D341Med (cell line): ENCODE measurements at places on chromosomes 7 and 10.
A peak's percentile ranks its signal among the peaks of the same experiment; 100 is the strongest.

DNA sequence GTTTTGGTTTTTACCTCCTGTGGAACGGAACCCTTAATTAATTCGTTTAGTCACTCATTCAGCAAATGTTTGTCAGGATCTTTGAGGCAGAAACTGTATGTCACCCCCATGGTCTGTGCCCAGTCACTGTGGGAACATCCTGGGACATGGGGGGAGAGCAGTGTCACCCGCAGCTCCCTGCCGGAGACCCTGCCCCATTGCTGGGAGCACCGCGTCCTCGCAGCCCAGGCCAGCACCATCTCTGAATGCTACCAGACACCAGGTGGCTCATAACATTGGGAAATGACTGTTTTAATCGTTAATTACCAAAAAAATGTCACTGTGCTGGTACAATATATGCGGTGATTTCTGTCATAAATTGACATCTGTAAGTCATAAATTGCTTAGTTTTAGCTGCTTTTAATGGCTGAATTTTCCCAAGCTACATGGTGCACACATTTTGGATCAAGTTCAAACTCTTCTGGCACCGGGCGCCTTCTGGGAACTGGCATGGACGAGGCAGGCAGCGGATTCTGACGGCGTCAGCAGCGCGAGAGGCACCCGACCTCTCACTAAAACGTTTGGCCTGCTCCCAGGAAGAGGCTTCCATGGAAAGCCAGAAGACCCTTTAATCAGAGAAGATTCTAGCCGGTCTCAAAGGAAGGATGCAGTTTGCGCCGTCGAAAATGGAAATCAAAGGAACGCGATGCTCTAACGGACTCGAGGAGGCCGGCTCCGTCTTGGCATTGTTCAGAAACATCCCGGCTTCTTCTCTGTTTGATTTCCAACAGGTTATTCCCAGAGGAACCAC is 184.2 kb downstream of the ADARB2 start:
- no peak for DNase-seq

DNA sequence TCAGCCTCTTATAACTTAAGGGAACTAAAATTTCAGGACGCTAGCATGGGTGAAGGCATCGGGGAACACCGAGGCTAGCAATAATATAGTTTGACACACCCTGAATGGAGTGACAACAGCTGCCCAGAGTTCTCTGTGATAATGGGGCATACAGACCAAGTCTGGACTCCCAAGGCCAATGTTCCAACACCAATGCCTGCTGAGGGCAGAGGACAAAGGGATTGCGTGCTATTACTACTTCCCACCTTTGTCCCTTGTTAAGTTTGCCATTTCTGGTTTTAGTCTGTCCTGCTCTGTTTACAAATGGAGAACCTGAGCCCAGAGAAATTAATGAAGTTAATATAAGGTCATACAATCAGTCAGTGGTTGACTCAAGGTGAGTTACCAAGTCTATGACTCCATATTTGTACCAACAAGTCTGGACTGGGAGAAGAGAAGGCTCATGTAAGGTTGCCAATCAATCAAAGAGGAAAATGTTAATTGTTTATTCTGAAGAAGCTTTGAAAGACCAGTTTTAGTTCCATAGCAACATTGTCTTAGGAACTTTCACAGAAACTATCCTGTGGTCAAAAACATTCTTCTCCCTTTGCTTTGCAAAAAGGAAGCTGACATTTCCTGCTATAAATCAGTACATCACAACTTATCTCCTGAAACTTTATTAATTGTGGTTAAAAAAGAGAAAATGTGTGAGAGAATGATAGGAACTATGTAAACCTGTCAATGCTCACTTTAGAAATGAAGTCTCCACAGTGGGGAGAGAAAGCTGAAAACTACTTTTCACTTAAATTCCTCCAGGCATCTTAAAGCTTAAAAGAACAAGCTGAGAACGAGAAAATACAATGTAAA is 74.5 kb downstream of the CCDC6 start:
- no peak for DNase-seq

DNA sequence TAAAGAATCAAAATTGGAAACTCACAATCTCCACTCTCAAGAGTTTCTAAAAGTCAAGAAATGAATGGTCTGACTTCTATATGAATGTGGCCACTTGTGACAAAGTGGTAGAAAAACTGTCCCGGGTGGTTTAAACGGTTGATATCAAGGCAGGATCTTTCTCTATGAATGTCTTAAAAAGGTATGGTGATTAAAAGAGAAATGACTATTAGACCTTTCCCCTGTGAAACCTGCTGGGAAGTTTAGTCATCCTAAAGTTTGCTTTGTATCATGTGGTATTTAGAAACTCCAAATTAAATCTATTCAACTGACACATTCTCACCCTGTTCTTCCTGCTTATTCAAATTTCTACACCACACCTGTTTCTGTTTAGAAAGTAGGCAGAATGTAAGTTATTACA is 492.5 kb downstream of the XPNPEP1 start:
- no peak for DNase-seq

DNA sequence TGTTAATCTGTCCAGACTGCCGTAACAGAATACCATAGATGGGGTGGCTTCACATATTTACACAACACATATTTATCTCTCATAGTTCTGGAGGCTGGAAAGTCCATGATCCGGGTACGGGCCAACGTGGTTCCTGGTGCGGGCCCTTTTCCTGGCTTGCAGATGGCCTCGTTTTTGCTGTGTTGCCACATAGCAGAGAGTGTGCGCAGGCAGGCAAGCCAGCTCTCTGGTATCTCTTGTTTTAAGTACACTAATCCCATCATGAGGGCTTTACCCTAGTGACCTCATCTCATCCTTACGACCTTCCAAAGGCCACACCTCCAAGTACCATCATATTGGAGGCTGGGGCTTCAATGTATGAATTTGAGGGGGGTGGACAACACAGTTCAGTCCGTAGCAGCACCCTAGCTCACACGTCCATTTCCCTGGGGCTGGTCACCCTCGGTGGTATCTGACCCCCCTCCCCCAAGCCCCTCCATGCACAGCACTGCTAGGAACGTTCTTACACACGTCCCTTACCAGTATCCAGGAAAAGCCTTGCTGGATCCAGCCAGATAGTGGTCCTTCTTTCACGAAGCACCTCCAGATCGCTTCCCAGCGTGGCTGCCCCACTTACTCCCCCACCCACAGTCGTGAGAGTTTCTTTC is 21.5 kb downstream of the CUX1 start:
- peak; percentile 42 for DNase-seq

GRCh38 chr7:2483494-2483893 is 7.3 kb upstream of the GRIFIN start:
- no peak for DNase-seq

DNA sequence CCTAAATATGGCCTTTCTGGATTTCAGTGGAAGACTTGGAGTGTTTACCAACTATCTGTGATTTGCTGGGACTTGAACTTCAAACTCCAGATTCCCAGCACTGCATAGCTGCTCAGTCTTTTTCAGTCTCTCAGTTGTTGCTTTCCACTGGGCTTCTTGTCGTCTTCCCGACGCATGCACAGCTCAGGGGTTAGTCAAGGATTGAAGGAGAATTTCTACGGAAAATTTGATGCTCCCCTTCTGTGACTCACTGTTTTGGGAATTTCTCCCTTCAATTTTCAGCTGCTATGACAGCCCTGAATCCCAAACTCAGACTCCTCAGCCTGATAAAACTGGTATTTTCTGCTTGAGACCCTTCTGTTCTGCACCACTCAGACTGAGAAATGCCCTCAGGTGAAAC is 91.7 kb downstream of the CYP26A1 start:
- DNase-seq: no peak

DNA sequence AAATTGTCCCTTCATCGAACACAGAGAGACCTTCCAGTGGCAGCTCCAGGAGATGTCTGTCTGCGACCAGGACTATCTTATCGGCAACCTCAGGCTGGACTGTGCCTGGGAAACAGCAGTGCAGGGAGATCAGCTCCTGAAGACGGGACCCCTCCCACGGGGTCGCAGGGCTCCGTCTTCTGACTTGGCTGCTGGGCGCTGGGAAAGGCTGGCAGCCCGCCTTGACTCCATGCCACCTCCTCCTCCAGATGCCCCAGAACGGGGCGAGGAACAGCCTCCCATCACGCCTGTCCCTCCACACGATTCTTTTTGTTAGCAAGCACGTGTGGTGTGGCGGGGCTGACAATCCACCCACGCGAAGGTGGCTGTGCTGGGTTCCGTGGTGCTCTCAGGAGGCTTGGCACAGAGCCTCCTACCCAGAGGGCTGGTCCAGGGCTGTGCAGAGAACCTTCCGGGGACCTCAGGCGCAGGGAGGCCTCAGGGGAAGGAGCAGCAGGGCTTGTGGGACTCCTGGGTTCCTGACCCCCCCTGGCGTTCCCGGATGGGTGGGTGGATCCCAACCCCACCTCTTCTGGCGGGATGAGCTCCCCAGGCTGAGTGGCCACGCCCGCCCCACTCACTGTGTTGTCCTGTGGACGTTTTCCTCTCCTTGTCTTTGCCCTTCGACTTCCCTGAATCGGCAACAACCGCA is 47.6 kb upstream of the NKX6-2 start:
- peak; percentile 7 for DNase-seq

DNA sequence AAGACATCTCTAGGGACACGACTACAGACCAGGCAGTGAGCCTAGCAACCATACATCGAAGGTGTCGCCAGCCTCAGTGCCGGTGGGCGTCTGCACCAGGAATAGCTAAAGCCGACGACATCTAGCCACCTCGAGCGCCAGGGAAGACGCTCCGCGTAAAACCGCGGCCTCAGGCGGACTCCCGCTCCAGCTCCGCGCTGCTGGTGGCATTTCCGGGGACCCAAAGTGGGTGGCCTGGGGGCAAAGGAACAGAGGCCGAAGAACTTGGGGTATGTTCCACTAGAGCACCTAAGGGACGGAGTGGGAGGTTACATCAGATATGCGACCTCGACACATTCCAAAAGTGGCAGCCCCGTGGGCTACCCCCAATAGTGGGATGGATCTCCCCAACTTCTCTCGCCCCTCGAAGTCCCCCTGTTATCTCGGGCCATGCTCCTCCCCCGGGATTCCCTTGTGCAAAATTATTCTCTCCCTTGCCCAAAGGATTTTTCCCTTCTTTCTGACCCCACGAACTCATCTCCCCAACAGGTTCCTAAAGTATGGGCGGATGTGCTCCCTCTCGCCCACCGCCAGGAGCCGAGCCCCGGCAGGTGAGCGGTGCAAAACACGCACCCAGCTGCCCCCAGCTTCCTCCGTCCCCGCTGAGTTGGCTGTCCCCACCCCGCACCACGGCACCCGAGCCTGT is 1.2 kb downstream of the KCNMA1 start:
- peak; percentile 28 for DNase-seq

- no peak for DNase-seq
Measured at GRCh38 chr10:77176232-77176631, 461.4 kb downstream of the KCNMA1 start.

DNA sequence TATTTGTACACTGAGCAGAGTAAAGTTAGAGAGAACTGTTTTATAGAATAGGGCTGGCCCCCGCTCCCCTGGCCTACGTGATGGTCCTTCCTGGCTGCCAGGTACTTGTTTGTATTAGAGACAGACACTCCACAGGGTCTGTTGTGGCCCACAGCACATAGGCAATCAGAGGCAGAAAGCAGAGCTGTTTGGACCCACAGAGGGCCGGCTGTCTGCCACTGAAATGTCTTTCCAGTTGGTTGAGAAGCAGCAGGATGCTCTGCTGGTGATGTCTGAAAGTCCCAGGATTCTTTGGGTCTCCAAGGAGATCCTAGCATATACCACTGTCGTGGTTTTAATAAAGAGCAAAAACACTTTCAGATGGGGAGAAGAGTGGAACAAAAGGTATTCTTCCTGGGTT is 5.2 kb downstream of the STN1 start:
- DNase-seq: no peak

GRCh38 chr7:49443515-49443914 is 329.9 kb upstream of the VWC2 start:
- no peak for DNase-seq

DNA sequence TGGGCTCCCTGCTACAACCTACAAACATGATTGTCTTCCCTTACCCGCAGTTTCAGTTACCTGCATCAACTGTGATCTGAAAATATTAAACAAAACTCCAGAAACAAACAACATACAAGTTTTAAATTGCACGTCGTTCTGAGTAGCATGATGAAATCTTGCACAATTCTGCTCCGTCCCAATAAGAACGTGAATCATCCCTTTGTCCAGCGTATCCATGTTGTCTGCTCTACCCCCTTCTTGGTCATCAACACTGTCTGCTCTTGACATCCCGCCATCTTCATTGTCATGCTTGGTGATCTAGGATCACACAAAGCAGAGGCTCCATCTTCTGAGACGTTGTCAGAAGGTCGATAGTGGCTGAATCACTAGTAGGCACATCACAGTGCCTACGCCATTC is 53.9 kb downstream of the ACADSB start:
- DNase-seq: no peak

DNA sequence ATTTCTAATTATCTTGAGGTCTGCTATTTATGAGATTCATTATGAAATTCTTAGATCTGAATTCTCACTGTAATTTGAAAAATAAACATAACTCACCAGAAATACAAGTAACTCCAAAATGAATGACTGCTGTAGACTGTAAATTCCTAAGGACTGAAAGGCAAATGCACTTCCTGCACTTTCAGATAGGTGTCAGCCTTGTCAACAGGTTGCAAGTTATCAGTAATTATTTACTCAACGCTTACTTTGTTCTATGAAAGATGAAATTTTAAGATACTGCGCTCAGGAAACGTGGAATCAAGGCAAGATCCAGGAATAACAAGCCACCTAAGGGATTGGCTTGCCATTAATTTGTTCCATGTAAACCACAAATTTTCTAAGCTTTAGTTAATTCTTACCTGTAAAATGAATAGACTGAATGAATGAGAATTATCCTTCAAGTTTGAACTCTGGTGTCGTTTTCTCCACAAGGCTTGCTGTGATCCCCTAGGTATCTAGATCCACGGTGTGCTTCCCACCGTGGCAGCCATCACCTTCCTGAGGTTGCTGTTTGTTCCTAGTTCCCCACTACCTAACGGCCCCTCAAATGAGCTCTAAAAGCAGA is 12.6 kb downstream of the DHX32 start:
- DNase-seq: peak; percentile 29

GRCh38 chr10:31340343-31340742 is 21.3 kb downstream of the ZEB1 start:
- no peak for DNase-seq

- DNase-seq: no peak
Measured at GRCh38 chr7:96417784-96418183, 95.9 kb upstream of the SLC25A13 start.

DNA sequence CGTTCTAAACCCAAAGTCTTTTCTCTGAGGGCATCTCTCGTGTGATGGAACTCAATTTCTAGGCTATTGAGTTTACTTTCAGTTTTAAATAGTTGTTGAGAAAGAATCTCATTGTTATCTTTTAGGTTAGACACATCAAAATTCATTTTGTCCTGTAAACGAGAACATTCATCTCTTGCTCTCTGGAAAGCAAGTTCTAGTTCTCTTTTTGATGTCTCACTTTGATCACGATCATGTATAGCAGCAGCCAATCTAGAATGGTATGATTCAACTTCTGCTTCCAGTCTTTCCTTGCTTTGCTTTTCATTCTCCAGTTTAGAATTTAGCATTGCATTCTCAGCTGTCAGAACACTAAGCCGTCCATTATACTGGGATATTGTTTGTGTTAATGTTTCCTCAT is 65.1 kb downstream of the ANKRD26 start:
- no peak for DNase-seq
